ENCODE measurements at places on chromosomes 1 and 21.

DNA sequence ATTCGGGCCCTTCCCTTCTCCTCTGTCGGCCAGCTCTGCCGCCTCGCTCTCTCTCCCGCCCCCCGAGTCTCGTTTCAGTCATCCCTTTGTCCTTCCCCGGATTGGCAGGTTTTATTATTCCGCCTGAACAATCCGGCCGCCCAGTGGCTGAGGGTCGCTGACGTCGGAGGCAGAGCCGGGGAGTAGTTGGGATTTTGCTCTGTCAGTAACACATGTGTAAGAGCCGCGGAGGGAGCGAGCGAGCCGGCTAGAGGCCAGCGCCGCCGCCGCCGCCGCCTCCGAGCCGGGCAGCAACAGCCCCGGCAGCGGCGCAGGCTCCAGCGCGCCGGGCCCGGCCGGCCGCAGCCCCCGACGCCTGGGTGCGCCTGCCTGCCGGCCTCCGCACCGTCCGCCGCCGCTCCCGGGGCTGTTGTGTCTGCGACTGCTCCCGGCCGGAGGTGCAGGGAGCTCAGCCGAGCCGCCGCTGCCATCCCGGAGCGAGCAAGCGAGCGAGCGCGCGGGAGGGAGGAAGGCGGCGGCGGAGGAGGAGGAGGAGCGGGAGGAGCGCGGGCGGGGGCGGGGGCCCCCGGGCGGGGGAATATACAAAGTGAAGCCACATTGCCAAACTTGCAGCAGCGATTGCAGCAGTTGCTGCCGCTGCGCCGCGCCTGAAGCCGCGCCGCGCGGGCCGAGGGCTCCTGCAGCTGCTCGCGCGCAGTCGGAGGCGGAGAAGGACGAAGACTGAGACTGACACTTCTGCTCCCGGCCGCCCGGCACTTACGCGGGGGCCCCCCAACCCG, at the start of gene LMO4:
Gene LMO4 (plus strand): TSS at position 609 of the 779 bp plus-strand sequence. CDS start 3,136 bp downstream, outside the sequence.
- DNase-seq = peak; percentile 80

DNA sequence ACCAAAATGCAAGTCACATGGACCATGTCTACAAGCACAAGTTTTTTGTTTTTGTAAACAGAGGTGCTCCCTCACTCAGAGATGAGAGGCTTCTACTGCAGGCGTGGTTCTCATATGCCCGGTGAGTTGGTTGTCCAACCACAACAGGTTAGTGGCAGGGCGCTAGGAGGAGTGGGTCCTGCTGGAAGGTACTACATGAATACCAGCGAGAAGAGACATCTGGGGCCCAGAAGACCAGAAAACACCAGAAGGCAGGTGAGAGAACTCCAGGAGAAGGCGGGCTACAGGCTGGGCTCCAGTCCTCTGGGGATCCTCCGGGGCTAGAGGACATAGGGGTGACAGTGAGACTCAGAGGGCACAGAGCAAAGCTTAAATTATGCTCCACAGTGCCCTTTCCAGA, 366.5 kb downstream of the MATN1 start:
- DNase-seq = no peak

DNA sequence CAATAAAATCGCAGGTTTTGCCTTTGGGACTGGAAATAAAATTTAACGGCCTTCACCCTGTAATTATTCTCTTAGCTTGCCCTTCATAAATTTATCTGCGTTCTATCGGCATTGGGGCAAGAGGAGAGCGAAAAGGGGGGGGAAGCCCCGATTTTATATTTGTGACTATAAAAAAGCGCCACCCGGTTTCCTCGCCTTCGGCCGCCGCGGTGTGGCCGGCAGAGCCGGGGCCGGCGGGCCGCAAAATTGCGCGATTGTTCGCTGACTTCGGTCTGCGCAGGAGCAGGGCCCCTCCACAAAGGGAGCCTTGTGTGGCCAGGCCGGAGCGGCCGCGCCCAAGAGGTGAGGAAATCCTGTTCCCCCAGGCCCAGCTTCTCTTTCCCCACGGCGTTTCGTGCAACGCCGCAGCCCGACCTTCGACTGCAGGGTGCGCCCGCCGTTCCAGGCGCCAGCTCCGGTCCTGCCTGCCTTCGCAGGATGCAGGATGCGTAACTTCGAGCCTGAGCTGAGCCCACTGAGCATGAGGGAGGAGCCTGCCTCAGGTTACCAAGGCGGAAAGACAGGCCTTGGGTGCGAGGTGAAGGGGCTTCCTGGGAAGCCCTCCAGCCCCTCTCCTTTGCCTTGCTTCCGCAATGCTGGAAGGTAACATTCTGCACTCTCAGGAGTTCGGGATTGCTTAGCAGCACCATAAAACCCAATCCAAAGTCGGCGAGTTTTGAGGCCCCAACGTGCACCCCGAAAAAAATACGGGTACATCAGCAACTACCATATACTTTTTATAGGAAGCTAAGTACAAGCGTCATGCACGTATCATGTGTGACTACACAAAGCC, 4.9 kb upstream of the TBX15 start:
- no peak for DNase-seq

DNA sequence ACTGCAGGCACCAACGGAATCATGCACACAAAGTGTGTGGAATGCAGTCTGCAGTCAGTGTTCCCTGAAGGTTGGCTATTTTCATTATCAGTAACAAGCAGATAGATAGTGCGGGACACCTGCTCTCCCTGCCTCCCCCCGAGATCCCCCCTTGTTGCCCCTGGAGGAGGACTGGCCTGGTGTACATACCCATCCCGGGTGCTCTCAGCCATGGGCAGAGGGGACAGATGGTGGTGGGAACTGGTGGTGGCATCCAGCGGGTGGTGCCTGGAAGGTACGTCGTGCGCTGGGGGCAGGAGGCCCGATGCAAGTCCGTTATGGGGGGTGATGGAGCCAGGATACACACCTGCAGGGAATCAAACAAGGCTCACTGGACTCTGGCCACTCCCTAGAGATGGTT, 55.2 kb downstream of the DMRTB1 start:
- DNase-seq = no peak

- DNase-seq = no peak
These were observed 581.6 kb downstream of the NPHP4 start for GRCh38 chr1:5410652-5411051.

- no peak for DNase-seq
These were observed 21.7 kb upstream of the SH3D21 start for GRCh38 chr1:36284517-36284916.

DNA sequence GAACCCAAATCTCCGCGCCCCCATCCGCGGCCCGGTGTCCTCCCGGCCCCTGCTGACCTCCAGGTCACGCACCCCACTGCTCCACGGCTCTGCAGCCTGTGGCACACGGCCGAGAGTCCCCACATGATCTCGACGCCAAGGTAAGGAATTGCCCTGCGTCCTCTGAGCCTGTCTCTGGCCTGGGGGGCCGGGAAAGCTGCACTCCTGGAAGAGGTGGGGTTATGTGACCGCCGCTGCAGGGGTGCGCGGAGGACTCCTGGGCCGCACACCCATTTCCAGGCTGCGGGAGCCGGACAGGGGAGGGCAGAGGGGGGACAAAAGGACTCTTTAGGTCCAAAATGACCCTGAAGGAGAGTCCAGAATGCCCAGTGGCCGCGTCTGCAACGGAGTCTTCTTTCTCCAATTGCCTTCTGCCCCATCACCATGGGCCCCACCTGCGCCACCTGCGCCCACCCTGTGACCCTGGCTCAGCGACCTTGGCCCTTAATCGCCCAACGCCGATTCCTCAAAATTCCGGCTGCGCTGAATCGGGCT, 997 bp upstream of the SIM2 start:
- no peak for DNase-seq

DNA sequence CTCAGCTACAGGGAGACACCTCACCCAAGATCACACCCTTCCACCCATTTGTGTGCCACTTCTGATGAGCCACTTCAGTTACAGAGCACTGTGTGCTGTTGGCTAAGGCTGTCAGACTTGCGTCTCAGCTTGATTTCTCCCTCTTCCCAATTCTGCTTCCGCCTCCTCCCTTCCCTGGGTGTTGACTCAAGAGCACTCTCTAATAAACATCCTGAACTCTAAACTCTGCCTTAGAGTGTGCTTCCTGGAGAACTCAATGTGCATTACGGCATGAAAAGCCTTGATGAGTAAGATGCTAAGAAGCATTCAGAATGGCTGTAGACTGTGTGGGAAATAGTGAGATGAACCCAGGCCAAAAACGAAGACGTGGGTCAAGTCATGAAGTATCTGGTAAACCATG, 54.9 kb upstream of the S1PR1 start:
- DNase-seq = no peak

Measured in HL-60 (cell line).